ENCODE measurements at places on chromosomes 2 and 18. TPM values are rescaled to one million over a fixed set of nuclear protein-coding genes. Genes with fewer than 3 reads are reported as not detected.

LYPD6B gene
- total RNA-seq = 3.7 TPM

ST3GAL5 gene
- 20.2 TPM for total RNA-seq

ERFE gene
- 0.53 TPM for total RNA-seq

GALNT14 gene
- 19.2 TPM for total RNA-seq

HTR2B gene
- total RNA-seq = not detected

PCGF1 gene
- total RNA-seq = 16.0 TPM

CARF gene
- total RNA-seq = 17.7 TPM

POLR1B gene
- 7.5 TPM for total RNA-seq

CYP26B1 gene
- total RNA-seq = 8.3 TPM

CLEC4F gene
- total RNA-seq = 32.2 TPM

MDH1B gene
- 1.1 TPM for total RNA-seq

ST6GAL2 gene
- total RNA-seq = 0.27 TPM

MARCHF4 gene
- not detected for total RNA-seq

NOSTRIN gene
- 78.8 TPM for total RNA-seq

HTRA2 gene
- 20.6 TPM for total RNA-seq

C2orf78 gene
- total RNA-seq = not detected

RAD51AP2 gene
- total RNA-seq = not detected

OSR1 gene
- 3.9 TPM for total RNA-seq

SULT1C4 gene
- total RNA-seq = 1.3 TPM

RGPD3 gene
- total RNA-seq = not detected

SERPINB10 gene
- total RNA-seq = not detected

POTEJ gene
- total RNA-seq = not detected

SPC25 gene
- 1.1 TPM for total RNA-seq

PRSS56 gene
- not detected for total RNA-seq

C2orf49 gene
- total RNA-seq = 83.3 TPM

SRD5A2 gene
- not detected for total RNA-seq

CHRNA1 gene
- not detected for total RNA-seq

HOXD11 gene
- not detected for total RNA-seq

IGFBP5 gene
- total RNA-seq = 93.1 TPM

KCNE4 gene
- 0.54 TPM for total RNA-seq

STPG4 gene
- total RNA-seq = 1.7 TPM

RTTN gene
- total RNA-seq = 28.1 TPM

PLGLB1 gene
- 8.4 TPM for total RNA-seq

KCNG2 gene
- total RNA-seq = 2.3 TPM

GATA6 gene
- 127 TPM for total RNA-seq

TMEM198 gene
- 6.6 TPM for total RNA-seq

PLEKHH2 gene
- 31.6 TPM for total RNA-seq

QPCT gene
- 0.88 TPM for total RNA-seq

CDH7 gene
- total RNA-seq = not detected

GPR35 gene
- total RNA-seq = 61.1 TPM
